Bronchial smooth muscle cell (primary cell): ENCODE measurements at places on chromosomes 3 and 15. TPM values are rescaled to one million over a fixed set of nuclear protein-coding genes. Genes with fewer than 3 reads are reported as not detected.

OXTR gene
- 0.09 and 0.32 TPM in 2 replicates for total RNA-seq

DYNLT2B gene
- 10.4 and 11.0 TPM in 2 replicates for total RNA-seq

SCG5 gene
- total RNA-seq: 12.5 and 24.3 TPM in 2 replicates

STAC gene
- total RNA-seq: 0.47 TPM in 1 of 2 replicates, not detected in the other

DIS3L gene
- total RNA-seq: 22.4 and 34.1 TPM in 2 replicates

SKOR1 gene
- total RNA-seq: 0.16 and 0.17 TPM in 2 replicates

SLC27A2 gene
- under 0.01 TPM in 1 of 2 replicates, not detected in the other for total RNA-seq

TMEM115 gene
- 29.2 and 32.9 TPM in 2 replicates for total RNA-seq
